ENCODE measurements at places on chromosomes 2 and 18. TPM values are rescaled to one million over a fixed set of nuclear protein-coding genes. Genes with fewer than 3 reads are reported as not detected.

The EVX2 gene
- total RNA-seq: 1.2 TPM

DNA sequence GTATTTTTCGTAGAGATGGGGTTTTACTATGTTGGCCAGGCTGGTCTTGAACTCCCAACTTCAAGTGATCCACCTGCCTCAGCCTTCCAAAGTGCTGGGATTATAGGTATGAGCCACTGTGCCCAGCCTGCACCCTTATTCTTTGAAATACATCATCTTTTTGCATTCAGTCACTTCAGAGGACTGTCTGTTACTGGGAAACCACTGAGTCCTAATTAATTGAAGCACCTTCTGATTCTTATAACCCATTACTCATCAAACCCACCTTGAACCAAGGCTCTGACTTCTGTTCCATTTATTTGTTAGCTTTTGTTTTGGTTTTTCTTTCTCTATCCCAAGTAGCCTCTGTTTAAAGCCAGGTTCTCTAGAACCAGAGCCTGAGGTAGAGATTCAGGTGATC lies 49.6 kb downstream of the CPO start:
- no peak for DNase-seq

DNA sequence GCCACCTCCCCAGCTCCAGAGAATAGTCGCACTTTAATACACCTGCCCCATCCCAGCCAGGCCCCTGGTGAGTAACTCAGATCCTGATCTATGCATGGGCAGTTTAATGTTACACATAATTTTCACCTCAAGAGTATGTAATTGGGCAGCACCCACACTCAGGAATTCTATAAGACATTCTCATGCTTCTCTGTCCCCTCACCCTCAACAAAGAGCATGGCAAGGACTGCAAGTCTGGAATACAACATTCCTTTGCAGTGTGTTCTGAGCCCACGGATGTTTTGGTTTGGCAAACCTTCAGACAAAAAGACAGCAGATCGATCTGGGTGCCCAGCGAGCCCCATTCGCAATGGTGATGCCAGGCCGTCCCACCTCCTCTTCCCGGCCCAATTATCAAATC lies 4.9 kb upstream of the SLC14A1 start:
- DNase-seq: no peak

DNA sequence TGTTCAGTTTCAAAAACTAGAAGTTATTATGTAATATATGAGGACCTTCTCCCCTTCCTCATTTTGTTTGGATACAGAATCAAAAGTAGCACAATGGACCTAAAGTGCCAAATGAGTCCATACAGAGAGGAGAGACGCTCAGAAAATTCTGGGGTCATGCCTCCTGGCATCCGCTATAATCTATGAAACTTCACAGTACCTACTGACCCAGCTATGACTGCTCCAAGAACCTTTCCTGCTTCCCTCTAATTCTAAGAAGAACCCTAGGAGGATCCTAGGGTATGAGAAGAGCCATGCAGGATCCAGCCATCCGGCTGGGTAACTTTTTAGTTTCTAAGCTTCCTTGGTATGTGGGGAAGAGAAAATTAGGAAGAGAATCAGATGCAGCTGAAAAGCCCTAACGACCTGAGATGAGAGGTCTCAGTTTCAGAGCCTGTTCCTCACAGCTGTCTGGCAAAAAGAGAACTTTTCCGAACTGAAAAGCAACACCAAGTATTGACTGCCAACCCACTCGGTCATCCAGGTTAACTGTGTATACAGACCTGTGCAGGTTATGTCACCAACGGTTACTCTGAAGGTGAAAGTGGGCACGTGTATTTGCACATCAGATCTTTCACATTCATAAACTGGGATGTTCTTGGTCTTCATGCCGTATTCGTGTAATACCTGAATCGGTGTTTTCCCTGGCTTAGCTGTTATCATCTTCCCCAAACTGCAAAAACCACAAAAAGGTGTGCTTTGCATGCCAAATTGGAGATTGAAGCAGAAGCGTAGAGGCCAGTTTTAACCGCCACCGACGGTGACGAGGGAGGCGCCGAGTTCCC lies 1.1 kb downstream of the PRKRA start:
- no peak for DNase-seq

DNA sequence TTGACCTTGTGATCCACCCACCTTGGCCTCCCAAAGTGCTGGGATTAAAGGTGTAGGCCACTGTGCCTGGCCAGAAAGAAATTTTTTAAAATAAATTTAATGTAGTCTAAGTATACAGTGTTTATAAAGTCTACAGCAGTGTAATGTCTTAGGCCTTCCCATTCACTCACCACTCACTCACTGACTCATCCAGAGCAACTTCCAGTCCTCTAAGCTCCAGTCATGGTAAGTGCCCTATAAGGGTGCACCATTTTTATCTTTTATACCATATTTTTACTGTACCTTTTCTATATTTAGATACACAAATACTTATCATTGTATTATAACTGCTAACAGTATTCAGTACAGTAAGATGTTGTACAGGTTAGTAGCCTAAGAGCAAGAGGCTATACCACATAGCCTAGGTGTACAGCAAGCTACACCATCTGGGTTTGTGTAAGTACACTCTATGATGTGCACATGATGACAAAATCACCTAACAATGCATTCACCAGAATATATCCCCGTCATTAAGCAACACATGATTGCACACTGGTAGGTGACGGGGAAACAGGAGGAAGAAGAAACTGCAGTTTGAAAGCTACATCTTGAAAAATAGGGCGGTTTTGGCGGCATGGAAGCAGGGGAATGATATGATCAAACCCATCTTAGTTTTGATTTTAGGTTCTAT lies 105.1 kb upstream of the ITGB6 start:
- DNase-seq: no peak

The ORMDL1 gene
- 83.9 TPM for total RNA-seq

DNA sequence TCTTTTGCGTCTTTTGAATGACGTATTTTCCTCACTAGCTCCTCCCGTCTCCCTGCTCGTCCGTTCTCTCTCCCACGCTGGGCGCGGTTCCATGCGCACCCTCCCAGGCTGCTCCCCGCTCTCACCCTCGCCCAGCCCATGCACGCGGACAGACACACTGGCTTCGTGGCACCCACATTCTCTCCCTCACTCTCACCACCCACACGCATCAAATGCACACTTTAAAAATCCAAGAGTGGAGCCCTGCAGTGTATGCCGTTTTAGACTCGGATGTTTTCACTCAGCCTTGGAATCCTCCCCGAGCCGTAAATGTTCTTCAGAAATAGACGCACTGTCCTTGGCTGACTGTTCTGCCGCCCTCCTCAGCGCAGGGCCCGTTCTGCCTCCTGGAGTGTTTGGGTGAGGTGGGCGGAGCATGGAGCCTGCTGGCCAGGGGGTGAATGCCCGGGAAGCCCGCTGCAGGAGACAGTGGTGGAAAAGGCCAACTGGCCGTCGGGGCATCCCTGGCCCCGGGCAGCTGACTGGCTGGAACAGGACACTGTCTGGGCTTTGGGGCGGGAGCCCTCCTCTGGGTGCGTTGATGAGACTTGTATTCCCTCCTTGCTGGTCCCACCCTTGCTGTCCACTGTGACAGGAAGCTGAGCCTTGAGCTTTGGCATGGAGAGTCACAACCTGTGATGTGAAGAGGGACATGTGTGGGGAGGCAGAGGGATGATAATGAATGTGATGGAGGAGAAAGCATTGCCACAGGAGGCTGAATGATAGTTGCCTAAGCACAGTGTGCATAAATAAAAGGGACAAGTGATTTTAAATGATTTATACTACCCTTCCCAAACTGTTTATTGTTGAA lies 35.4 kb upstream of the LYPD6B start:
- no peak for DNase-seq

The KCNG3 gene
- 0.95 TPM for total RNA-seq

GRCh38 chr2:196413821-196414274 lies 225.7 kb upstream of the CCDC150 start:
- no peak for DNase-seq

DNA sequence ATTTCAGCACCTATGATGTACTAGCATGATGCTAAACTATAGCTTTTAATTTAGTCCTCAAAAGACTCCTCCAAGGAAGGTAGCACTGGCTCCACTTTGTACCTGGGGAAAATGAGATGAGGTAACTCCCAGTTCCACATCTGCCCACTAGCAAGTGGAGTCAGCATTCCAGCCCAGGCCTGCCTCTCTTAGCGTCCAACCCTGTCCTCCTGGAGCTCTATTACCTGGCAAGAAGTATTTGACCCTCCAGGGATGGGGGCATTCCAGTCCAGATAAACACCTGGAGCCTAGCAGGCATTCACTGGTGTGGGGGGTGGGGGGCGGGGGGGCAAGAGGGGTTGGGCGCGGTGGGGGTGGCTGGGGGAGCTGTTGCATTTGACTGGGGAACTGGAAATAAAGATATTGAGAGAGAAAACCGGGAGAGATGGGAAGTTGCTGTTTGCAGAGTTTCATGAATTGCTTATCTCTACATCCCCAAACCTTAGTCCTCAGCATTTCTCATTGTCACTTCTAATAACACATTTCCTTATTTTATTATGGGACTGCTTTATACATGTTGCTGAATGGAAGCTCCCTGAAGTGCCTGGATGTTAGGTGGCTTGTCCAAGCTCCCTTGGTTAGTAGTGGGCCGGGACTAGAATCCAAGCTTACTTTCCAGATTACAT lies 22.0 kb upstream of the FZD5 start:
- DNase-seq: no peak

- no peak for DNase-seq
These were observed 1690.7 kb upstream of the TMEFF2 start for GRCh38 chr2:193885419-193885818.

GRCh38 chr18:59219672-59220163 lies at the start of gene GRP:
GRP (plus strand) TSS chr18:59220158; CDS start chr18:59220266, 108 bp downstream.
- DNase-seq: no peak

DNA sequence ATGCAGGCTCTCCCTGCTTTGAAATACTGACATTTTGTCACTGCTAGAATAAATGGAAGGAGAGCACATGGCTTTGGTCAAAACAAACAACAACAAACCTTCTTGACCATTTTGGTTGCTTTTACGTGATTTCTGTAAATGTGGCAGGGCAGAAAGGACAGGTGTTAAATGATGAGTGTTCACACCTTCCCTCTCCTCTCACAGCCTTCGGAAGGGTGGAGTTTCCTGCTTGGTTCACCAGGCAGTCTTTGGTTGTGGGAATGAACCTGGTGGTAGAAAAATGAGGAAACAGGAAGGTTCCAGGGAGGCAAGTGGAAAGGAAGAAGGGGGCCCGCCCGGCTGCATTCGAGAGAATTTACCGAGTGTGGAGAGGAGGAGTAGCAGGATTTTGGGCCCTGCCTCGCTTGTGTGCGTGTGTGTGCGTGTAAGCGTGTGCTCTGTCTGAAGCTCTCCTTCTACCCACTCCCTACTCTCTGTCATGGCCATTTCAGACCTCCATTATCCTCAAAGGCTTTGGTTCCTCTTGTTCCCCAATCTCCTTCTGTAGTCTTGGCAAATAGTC lies 23.7 kb upstream of the SPP2 start:
- no peak for DNase-seq

GRCh38 chr2:218659988-218660358 lies 490 bp downstream of the BCS1L start:
- no peak for DNase-seq

DNA sequence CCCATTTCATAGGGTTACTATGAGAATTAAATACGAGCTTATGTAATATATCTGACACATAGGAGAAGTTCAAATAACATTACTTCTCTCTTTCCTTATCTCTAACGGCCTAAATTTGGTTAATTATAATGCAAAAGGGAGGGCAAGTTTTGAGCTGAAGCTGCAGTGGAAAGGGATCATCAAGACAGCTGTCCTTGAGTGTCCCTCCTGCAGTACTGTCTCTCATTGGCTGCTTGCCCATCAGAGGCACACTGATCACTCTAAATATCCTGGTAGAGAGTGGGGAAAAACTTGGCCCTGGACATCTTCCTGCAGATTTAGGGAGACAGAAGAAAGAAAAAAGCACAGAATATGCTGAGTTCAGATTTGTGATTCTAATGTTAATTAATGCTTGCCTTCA lies 186.0 kb downstream of the CAMKMT start:
- DNase-seq: no peak
